RPMI8226 (cell line): ENCODE measurements at places on chromosomes 4 and X.

DNA sequence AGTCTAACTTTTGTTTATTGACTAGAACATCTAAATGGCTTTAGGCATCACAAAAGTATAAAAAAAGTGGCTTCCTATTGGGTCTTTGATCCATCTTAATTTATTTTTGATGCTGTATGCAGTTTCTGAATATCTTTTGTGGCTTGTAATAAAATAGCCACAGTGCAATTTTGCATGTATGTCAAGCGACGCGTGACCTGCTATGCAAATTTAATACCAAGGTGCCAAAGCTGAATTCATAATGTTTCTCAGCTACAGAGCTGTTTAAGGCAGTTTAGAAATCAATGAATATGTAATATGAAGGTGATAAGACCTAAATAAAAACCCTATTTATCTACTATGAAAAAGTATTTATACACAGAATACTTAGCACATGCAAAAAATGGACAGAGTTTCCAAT lies 197.8 kb downstream of the AFF2 start:
- no peak for DNase-seq

GRCh38 chrX:34734383-34734782 lies 77.3 kb upstream of the TMEM47 start:
- no peak for DNase-seq

GRCh38 chrX:39859991-39860861 lies 237.5 kb downstream of the BCOR start:
- DNase-seq: peak; percentile 87

DNA sequence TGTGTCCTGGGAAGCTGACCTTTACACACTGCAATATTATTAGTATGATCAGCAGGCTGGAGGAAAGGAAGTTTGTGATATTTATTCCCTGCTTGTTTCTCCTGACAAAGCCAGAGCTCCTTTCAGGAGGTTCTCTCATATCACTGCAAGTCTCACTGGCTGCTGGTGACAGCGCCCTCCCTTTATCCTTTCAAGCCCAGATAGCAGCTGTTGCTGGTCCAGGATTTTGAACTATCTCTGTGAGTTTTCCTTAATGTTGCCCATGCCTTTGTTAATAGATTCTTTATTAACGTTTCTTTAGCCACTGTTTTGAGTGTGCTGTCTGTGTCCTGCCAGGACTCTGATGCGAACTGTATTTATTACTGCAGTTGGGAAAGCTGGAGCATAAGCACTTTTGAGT lies 518.7 kb downstream of the C4orf33 start:
- no peak for DNase-seq
